Cerebellar nuclear complex (tissue), 1 donor: ENCODE measurements at places on chromosomes 11 and 22.

GRCh38 chr11:120835601-120836228 lies 188.2 kb upstream of the TBCEL start:
- DNase-seq = no peak

GRCh38 chr11:44834846-44835245 lies 108.1 kb downstream of the TSPAN18 start:
- no peak for DNase-seq

DNA sequence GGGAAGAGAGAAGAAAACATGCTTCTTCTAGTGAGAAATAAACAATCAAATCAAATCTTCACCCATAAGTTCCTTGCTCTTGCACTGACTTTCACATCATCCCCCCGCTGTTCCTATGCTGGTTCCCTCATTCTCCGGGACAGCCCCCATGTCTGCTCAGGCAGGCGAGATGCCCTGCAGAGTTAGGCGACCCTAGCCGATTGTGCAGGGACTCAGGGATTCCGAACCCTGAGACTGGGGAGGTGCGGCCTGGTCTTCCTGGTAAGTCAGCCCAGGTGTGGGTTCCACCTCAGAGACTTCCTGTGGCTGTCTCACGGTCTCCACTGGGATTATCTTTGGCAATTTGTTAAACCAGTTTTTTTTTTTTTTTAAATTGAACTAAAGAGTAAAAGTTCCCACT lies 6.6 kb downstream of the TTC38 start:
- DNase-seq = no peak

DNA sequence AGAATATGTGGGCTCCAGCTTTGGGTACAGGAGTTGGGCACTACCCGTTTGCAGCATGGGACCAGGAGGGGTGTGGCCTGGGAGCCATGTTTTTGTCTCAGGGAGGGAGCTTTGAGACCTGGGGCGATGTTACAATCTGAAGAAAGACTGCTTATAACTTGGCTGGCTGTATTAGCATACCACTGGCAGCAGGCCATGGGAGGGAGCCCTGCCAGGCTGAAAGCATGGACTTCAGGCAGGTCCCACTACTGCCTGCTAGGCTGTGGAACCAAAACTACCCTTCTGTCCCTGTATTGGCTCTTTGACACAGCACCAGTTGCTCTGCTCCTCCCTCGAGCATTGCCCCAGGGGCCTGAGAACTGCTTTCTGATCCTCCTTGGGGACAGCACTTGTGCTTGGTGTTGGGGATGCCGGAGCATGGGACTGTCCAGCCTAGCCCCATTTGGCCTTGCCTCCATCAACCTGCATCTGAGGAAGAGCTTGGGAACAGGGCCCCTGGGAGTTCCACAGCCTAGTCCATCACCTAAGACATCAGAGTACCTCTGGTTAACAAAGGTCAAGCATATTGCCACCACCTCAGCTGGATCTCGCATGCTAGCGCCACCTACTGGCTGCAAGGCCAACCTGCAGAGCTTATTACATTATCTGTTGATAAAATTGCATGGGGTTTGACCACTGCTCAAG lies 217.4 kb downstream of the SBF2 start:
- DNase-seq = no peak

DNA sequence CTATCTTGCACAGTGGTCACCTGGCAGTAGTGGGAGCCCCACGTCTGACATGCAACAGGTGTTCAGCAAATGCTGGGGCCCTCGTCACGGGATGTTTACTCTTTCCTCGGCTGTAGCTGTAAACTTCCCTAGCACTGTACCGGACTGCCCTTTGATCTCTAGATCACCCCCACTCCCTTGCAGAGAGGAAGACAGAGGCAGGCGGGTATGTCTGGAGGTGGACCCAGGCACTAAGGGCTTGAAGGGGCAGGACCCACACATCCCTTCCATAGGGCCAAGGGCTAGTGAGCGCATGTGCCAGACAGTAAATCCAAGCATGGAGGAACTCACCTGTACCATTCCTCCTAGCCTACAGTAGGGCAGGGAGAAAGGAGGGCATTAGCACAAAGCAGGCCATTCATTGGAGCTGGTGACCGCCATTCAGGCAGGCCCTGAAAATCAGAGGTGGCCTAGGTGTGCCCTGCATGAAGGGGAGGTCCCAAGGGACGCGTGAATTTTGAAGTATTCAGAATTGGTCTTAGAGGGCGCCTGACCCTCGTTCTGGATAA lies 1.9 kb upstream of the SMTN start:
- no peak for DNase-seq

DNA sequence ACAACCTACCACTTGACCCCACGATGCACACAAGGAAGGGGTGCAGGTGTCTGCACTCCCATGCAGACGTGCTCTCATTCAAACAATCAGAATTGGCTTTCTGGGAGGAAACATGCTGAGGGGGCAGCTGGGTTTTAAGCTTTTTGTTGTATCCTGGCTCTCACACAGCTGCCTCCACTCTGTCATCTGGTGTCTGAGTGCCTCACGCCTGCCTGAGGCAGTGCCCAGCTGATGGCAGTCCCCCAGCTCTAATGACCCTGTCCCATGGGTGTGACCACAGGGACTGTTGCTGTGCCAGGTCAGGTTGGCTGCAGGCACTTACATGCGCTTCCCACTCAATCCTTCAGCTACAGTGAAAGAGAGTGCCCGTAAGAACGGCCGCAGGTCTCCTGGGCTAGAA lies 53.7 kb downstream of the ARFGAP3 start:
- DNase-seq = no peak

DNA sequence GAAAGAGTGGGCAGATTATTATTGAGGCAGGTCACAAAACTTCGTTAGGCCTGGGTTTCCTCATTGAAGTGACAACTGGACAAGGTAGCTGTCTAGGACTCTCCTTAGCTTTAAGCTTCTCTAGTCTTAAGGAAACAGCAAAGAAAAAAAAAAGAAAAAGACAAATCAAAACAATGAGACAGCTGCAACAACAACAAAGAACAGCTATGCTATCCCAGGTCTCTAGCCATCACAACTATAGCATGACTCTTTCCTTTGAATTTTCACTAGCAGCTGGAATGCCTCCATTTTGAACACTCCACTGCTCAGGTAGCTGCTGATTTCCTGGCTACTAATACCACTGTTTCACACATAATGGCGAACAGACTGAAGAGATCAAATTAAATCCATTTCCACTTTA lies 302.4 kb upstream of the SORL1-AS1 start:
- no peak for DNase-seq

DNA sequence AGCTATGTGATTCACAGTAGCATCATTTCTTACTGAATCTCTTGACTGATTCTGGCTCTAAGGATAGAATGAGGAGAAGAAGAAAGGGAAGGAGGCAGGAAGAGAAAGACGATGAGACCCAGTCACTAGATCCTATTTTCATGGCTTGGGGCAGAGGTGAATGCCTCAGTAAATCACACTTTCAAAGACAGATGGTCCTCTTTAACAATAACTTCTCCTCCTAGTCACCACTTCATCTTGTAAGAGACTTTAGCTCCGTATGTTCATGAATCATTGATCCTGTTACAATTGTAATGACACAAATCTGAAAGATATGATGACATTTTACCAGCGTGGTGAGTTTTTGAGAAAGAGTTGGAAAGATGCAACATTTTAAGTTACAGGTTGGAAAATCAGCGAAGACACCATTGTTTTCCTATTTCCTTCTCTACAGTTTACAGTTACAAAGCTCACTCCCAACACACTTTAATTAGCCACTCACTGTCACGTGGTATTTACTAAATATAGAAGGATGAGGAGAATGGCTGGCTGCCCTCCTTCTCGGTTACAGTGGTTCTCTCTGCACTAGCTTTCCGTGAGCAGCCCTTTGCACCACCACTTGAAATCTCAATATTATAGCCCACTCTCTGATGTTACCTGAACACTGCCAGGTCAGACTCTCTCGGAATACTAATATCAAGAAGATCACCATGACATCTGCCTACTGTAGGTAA lies 205.8 kb downstream of the CADM1 start:
- DNase-seq = no peak
